ENCODE measurements at places on chromosomes 3 and 15. TPM values are rescaled to one million over a fixed set of nuclear protein-coding genes. Genes with fewer than 3 reads are reported as not detected.

DNA sequence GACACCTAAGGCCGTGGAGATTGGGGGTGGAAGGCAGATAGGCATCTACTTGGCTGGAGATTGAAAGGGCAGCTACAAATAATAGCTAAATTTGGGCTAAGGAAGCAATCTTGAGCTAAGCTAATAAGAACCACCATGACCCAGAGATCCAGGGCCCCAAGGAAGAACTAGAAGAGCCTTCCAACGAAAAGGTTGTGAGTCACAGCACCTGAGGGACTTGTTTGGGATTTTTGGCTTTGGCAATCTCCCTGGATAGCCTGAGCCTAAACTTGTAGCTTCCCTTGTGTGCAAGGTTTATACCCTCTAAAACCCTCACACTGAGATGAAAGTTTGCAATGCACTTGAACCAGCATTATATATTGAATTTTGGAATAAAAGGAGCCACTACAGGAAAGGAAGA is 364.0 kb upstream of the IL12A start:
- no peak for DNase-seq

GRCh38 chr15:85463276-85463892 is 83.0 kb downstream of the AKAP13 start:
- no peak for DNase-seq

DNA sequence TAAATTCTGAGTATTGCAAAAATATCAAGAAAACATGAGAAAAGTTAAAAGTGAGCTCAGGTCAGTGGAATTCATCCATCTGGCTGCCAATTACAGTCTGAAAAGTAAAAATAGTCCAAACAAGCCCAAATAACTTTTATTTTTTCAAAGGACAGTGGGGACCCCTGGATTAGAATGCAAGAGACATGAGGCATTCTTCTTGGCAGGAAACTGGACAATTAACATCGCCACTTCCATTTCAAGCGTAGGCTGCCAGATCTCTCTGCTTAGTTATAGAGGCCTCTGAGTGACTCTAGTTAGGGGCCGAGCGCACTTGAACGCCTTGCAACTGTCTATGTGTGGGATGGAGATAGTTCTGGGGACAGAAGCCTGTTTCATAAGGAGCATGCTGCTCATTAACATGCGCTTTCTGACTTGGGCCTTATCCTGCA is 189.1 kb downstream of the GHSR start:
- no peak for DNase-seq

GRCh38 chr3:85228966-85229365 is 270.2 kb downstream of the CADM2 start:
- no peak for DNase-seq

DNA sequence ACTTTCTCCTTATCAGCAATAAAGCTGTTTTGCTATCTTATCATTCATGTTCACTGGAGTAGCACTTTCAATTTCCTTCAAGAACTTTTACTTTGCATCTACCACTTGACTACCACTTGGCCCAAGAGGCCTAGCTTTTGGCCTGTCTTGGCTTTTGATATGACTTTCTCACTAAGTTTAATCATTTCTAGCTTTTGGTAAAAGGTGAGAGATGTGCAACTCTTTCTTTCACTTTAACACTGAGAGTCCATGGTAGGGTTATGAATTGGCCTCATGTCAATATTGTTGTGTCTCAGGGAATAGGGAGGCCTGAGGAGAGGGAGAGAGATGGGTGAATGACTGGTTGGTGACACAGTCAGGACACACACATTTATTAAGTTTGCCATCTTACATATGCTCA is 31.0 kb upstream of the FAM3D start:
- no peak for DNase-seq

Gene CCR3
- total RNA-seq: not detected

Gene SNTN
- total RNA-seq: not detected
